Mammary epithelial cell (primary cell): ENCODE measurements at places on chromosomes 7 and 10. TPM values are rescaled to one million over a fixed set of nuclear protein-coding genes. Genes with fewer than 3 reads are reported as not detected.

The PAX4 gene
- total RNA-seq = not detected in 2 replicates

The ATP6V1F gene
- 83.7 TPM for total RNA-seq

The KCNIP2 gene
- total RNA-seq = 0.67 TPM

The SP4 gene
- total RNA-seq = 2.8 and 3.4 TPM in 2 replicates

The UCN3 gene
- not detected for total RNA-seq

The EBF3 gene
- 0.51 and 0.54 TPM in 2 replicates for total RNA-seq

The GOLGA7B gene
- 0.50 TPM for total RNA-seq

DNA sequence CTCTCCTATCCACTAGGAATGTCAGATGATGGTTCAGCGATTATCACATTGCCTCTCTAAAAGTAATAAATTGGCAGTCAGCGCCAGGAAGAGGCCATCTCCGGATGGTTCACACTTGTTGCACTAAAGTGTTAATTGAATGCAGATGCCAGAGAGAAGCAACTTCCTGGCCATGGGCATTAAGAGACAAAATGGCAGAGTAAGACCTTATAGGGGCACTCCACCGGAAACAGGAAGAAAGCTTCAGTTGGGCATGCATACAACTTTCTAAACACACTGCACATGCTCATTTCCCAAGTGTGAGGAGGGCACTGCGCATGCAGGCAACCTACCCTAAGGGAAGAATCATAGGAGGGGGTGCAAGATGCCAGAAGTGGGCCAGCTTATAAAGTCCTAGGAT lies 71.7 kb upstream of the AUTS2 start:
- no peak for DNase-seq

DNA sequence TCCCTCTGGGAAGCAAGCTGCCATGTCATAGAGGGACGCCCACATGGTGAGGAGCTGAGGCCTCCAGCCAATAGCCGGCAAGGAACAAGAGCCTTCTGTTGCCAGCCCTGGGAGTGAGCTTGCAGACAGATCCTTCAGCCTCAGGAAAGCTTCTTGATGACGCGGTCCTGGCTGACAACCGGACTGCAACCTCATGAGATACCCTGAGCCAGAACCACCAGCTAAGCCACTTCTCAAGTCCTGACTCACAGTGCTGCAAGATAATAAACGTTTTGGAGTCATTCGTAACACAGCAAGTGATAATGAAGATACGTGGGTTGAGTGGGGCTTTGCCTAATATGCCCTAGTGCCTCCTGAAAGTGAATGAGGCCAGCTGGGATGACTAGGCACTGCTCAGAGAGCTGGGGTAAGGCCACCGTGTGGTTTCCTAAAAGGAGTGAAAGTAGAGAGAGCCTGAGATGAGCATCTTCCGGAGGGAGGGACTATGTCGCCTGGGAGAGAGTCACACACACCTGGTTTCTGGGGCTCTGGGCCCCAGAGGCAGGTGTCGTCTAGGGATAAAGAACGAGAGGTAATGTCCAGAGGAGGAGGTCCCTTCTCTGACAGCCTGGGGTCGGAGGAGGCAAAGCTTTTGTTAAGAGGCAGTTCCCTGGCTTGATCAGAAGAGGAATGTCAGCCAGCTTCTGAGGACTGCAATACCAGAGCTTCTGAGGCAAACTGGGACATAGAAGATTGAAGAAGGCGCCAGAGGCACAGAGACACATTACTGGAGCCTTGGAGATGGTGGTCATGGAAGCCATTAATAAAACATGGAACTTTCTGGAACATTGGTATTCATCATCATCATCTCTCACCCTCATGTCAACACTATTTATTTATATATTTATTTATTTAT lies 53.6 kb downstream of the PYROXD2 start:
- DNase-seq = peak; percentile 95

- no peak for DNase-seq
These were observed 18.8 kb upstream of the ZNF862 start for GRCh38 chr7:149819141-149819960.

DNA sequence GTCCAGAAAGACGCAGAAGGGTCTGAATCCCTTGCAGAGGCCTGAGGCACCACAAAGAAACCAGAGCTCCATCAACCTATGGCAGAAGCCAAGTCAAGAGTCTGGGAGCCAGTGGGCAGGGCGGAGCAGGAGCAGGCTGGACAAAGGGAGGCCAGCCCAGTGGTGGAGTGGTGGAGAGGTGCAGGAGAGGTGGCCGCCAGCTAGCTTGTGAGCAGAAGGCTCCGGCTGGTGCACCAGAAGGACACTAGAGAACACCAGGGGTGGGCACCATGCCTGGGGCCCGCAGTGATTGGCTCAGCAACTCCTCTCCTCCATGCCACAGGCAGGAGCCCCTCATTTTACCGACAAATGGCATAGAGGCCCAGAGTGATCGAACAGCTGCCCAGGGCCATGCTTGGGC lies 186.6 kb downstream of the GRID1 start:
- no peak for DNase-seq

- DNase-seq = peak; percentile 40
These were observed 4.9 kb upstream of the ELN start for GRCh38 chr7:74023092-74023536.

DNA sequence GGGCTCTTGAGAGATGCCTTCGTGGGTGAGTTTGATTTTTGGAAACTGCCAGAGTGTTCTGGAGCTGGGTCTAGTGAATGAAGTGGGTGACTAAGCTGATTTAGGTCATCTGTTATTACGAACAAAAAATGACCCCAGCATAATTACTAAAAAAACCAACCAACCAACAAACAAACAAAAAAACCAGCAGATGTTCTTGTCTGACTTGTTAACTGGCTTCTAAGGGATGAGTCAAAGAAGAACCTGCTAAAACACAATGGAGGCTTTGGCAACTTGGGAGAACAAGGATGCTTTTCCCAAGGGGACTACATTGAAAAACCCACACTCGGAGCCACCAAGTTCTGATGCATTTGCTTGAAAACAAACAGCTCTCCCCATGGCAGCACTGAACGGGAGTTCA lies 11.5 kb downstream of the TACR2 start:
- DNase-seq = no peak

GRCh38 chr10:97766996-97767924 lies 4.5 kb downstream of the SFRP5 start:
- DNase-seq = no peak

DNA sequence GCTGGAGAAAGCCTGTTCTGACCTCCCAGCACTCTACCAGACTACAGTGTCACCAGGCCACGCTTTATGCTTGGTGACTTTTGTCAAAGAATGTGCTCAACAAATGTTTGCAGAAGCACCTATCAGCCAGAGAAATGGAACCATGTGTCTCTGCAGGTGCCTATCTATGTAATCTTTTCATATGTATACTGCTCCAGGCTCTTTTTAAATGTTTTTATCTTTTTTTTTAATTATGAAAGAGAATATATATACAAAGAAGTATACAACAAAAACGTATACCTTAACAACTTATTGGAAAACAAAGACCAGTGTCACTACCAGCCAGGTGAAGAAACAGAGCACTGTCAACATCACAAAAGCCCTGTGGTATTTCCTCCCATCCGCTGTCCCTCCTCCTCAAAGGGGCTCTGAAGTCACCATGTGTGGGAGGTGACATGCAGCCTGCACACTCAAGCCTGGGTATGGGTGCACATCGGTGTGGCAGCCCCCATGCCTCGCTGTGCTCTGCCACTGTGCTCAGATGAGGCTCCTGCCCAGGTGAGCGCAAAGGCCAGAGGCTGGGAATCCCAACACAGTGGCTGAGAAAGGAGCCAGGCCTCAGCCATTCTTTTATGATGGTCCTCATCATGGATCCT lies 120.6 kb downstream of the CLEC2L start:
- DNase-seq = no peak

- DNase-seq = peak; percentile 96
These were observed 15.2 kb downstream of the MYOZ1 start for GRCh38 chr10:73625884-73626752.

- no peak for DNase-seq
These were observed 26.8 kb upstream of the CDK14 start for GRCh38 chr7:90569368-90569767.

- peak; percentile 69 for DNase-seq
These were observed 1098.0 kb upstream of the C7orf33 start for GRCh38 chr7:147492606-147493005.

DNA sequence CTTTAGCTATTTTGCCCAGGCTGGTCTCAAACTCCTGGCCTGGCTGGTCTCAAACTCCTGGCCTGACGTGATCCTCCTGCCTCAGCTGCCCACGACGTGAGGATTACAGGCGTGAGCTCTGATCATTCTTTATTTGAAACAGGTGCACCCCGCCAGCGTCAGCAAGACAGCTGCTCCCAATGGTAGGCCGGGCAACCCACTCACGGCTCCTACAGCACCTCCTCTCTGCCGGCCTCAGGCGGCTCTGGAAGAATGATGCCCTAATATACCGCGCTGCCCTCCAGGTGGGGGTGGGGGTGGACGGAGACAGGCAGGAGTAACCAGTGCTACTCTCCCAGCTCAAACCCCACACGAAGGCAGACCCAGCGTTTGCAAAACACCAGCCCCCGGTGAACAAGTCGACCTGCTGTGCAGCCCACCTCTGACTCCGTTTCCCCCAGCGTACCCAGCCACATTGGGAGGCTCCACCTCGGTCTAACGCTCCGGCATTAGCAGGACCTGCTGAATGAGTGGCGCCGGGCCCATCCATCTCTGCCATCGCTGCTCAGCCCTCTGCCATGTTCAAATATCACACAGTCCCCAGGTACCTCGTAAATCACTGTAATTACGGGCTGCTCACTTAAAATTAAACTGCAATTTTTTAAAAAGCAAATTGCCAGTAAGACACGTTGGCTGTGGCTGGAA lies 148.6 kb downstream of the ELFN1 start:
- DNase-seq = no peak

DNA sequence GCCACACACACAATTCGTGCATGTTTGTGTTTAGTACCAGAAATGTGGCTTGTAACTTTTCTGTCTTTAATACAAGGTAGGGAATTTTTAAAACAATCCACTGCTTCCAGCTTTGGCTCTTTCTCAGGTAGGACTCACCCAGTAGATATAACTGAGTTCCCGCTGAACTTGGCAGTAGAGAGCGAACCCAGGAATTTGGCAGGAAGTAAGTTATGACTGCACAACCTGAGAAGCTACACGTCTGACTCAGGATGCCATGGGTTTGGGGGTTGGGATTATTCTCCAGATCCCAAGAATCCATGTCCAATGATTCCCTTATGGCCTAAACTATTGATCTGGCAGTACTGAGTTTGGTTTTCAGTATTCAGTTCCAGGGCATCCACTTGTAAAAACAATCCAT lies 499.7 kb downstream of the CALN1 start:
- no peak for DNase-seq

DNA sequence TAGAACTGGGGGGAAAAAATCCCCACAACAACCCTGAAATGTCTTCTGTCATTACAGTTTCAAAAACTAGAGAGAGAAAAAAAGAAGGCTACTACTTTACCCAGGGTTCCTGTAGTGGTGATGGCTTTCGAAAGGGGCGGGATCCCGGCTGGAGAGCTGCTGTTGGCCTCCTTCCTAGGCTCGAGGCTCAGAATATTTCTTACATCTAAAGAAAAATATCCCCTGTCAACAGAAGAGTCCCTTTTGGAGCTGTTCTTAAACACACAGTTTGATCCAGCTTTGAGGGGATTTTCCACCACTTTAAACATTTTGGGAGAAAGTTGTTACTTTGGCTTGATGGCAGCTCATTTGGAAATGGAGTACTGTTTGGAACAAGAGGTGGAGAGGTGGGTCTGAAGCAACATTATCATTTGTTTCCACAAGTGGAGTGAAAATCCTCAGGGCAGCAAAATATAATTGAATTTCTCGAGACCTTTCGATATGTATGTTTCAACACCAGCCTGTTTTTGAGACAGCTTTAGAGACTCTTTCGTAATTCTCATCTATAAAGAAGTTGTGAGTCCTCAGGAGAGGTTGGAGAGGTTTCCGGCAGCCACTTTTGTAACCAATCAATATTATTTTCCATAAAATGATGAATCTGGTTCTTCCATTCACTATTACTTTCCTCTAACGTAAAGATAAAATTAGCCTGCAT lies 5.1 kb downstream of the HOXA13 start:
- no peak for DNase-seq

DNA sequence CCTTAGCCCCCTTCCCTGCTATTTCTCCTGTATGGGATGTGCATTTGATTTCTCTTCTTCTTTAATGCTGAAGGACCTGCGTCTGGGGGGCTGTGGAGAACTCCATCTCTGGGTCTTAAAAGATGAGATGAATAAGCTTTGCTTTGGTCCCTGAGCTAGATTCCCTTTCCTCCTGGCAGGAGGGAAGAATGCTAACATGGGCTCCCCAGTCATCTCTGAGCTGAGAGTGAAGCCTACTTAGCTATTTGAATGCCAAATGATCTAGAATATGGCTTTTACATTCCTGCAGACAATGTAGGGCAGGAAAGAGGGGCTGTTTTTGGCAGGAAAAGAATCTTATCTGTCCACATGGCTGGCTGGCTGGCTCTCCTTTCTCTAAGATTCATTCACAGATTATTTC lies 62.6 kb upstream of the EFCAB10 start:
- no peak for DNase-seq
